ENCODE measurements at places on chromosomes 4 and X.
A peak's percentile ranks its signal among the peaks of the same experiment; 100 is the strongest.

DNA sequence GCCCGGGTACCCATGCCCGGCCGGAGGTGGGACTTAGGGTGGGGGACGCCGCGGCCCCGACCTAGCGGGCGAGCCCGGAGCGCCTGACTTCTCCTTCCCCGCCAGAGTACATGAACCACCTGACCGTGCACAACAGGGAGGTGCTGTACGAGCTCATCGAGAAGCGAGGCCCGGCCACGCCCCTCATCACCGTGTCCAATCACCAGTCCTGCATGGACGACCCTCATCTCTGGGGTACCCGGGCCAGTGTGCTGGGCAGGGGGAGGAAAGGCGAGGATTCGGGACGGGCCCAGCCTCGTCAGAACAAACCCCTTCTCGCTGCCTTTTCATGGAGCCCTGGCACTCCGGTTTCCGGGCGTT is 622 bp downstream of the TAFAZZIN start:
- peaks cover 21% of the 10 kb centered on the region for H3K4me1 ChIP-seq
- no peaks in the 10 kb centered on the region for H3K36me3 ChIP-seq
- peak overlapping the region; percentile 63 for H3K4me3 ChIP-seq
- peak overlapping the region; percentile 74 for H3K27ac ChIP-seq
- no peaks in the 10 kb centered on the region for H3K27me3 ChIP-seq
- DNase-seq: no peak

- H3K4me3 ChIP-seq: no peak overlapping the region
- H3K36me3 ChIP-seq: no peaks in the 10 kb centered on the region
- no peaks in the 10 kb centered on the region for H3K27me3 ChIP-seq
- no peak overlapping the region for H3K27ac ChIP-seq
- no peaks in the 10 kb centered on the region for H3K4me1 ChIP-seq
These were observed 16.7 kb downstream of the IL21 start for GRCh38 chr4:122604146-122604545.

GRCh38 chr4:40283413-40283812 is 51.7 kb upstream of the CHRNA9 start:
- H3K27me3 ChIP-seq: no peaks in the 10 kb centered on the region
- no peaks in the 10 kb centered on the region for H3K36me3 ChIP-seq
- no peak for DNase-seq
- H3K27ac ChIP-seq: peak overlapping the region; percentile 33

DNA sequence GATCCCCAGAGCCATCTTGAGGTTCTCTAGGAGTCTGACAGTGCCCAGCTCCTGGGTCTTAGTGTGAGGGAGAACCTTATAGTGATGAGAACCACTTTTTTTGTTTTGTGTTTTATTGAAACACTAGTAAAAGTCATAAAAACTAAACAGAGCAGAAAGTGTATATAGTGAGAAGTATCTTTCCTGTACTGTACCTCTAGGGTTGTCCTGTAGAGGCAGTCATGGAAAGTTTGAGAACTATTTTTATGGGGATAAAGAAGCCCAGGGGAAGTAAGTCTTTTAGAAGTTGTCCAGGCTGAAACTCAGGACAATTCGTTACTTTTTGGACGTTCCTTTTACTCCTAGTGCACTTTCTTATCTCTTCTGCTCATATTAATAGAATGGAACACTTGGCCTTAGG is 40.9 kb downstream of the ADH5 start:
- peaks cover 5% of the 10 kb centered on the region for H3K4me1 ChIP-seq
- peaks cover 39% of the 10 kb centered on the region for H3K36me3 ChIP-seq
- no peak overlapping the region for H3K27ac ChIP-seq
- DNase-seq: no peak
- H3K4me3 ChIP-seq: no peak overlapping the region
- H3K27me3 ChIP-seq: no peaks in the 10 kb centered on the region

DNA sequence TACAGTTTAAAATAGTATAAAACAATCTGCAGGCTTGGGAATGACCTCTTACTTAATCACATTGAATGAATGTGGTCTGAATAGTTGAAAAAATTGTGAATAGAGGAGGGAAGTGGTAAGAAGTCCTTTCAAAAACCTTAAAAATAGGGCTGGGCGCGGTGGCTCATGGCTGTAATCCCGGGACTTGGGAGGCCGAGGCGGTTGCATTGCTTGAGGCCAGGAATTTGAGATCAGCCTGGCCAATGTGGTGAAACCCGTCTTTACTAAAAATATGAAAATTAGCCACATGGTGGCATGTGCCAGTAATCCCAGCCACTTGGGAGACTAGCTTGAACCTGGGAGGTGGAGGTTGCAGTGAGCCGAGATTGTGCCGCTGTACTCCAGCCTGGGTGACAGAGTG is 36.5 kb downstream of the HERC3 start:
- no peak overlapping the region for H3K27ac ChIP-seq
- H3K27me3 ChIP-seq: no peaks in the 10 kb centered on the region
- H3K36me3 ChIP-seq: peaks cover 8% of the 10 kb centered on the region
- H3K4me1 ChIP-seq: no peaks in the 10 kb centered on the region
- H3K4me3 ChIP-seq: no peak overlapping the region

Data from CD4-positive, alpha-beta T cell (primary cell).